T-helper 22 cell (primary cell): ENCODE measurements at places on chromosomes 6 and 20.
A peak's percentile ranks its signal among the peaks of the same experiment; 100 is the strongest.

DNA sequence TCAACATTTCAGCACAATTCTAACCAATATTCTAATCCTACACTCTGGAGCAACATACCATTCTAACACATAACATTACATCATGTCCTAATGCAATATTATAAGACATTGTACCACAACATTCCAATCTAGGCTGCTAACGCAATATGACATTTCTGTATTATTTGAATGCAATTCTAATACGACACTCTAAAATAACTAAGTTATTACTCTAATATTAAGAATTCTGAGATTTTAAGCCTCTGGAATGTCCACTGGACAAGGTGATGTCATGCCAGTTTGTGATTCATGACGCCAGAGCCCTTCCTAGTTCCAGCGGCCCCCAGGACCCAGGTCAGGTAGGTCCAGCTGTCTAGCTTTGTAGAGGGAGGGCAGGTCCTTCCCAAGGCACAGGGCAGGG, 69.7 kb upstream of the SIRPA start:
- no peak for DNase-seq

DNA sequence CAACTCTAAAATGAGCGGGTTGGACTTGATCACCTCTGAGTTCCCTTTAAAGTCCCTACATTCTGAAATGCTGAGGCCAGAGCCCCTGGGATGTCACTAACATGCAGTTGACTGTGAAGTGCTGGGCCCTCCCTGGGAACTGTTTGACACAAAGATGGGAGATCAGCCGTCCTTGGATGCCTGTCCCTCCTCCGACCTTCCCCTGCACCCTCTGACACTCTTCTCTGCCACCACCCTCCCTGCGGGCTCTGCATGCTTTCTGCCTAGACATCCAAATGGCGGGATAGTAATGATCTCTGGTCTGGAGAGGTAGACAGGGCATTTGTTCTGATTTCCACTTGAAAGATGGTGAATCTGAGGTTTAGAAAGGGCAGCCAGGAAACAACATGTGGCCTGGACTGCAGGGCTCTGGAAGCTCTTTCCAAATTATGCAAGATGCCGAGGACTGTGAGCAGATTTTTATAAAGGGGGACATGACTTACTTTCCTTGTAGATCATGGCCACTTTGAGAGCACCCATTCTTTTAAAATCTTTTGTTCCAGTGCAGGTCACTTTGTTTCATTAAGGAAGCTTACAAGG, 113.2 kb downstream of the ZDHHC14 start:
- no peak for DNase-seq

DNA sequence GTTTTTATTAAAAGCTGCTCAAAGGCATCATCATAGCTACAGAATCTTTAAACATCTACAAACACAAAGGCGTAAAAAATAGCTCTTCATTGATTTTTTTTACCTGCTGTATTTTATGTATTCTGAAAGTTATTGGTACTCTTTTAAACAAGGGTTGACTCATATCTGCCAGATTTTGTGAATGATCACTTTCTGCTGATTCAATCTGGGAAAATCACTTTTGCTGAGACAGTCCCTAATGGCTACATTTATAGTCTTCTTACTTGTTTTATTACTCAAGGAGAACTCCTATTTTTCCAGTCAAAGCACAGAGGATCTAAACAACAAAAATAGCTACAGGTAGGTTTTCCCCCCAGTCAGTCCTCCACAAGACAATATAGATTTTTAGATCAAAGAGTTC, 739.0 kb downstream of the CBLN4 start:
- no peak for DNase-seq

GRCh38 chr20:12053353-12053752, 135.7 kb downstream of the BTBD3 start:
- no peak for DNase-seq

DNA sequence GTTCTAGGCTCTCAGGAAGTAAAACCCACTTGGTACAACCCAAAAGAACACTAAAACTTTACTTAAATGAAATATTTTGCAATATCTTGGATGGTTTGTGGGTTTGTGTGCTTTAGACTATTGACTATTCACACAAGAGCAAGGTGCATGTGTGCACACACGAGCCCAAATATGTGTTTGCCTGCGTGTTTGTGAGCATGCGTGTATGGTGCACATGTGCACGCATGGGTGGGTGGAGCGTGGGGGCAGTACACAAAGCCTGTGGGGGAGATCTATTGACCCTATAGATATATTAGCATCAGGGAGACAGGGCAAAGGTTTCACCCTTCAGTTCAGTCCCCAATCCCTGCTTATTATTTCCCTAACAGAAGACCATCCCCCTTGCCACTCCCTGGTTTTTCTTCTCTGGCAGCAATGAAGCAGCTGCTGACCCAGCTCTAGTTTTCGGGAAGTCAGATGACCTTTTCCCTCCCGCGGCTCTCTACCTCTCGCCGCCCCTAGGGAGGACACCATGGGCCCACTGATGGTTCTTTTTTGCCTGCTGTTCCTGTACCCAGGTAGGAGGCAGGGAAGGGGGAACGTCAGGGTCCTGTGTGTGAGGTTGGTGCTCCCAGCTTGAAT, at the start of gene C2:
Gene C2 (plus strand): TSS at position 476 of the 621 bp plus-strand sequence. CDS start 36 bp downstream, at position 512.
- no peak for DNase-seq

GRCh38 chr6:41335943-41336342, 535 bp downstream of the NCR2 start:
- DNase-seq, result no peak

DNA sequence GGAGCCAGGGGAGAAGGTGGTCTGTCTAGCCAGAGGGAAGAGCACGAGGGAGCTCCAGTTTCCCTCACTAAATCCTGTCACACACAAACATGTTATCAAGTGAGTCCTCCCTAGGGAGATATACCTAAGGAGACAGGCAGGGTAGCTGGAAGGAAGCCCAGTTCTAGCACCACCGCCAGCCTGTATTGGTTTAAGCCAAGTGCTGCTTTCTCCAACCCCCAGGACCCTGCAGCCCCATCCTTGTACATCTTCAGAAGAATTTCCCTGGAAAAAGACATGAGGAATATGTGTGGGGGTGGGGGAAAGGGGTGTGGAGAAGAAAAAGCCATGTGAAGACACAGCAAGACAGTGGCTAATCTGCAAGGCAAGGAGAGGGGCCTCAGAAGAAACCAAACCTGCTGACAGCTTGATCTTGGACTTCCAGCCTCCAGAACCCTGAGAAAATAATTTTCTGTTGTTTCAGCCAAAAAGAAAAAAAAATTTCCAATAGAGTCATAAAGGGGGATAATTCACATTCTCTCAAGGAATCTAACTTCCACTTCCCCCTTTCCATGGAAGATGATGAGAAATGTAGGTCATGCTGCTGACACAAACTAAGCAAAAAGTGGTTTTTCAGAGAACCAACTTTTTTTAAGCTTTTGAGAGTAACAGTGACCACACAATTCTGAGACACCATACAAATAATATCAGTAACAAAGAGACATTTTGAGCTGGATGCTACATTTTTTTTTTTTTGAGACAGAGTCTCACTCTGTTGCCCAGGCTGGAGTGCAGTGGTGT, 103.2 kb upstream of the PRDM1 start:
- DNase-seq, result no peak

DNA sequence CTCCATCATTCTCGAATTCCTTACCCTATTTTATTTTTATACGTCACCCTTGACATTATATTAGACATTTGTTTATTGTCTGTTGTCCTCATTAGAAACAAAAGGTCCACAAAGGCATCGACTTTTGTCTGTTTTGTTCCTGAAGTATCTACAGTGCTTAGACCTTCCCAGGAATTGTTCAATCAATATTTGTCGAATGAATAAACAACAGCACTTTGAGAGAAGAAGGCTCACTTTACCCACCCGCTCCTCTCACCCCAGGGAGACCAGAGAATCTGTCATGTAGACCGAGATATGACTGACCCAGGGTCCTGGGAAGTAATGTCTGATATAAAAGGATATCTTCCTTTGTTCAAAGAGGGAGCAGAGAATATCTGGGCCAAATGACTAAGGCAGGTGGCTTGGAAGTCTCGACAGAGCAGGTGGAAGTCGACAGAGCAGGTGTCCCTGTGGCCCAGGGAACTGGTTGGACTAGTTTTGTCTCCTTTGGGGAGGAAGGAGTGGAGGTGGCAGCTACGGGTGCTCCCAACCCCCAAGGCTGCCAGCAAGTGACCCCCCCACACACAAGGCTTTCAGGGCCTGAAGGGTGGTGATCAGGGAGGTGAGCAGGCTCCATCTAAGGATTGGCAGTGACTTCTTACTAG, 14.8 kb upstream of the CHMP4B start:
- DNase-seq, result no peak

DNA sequence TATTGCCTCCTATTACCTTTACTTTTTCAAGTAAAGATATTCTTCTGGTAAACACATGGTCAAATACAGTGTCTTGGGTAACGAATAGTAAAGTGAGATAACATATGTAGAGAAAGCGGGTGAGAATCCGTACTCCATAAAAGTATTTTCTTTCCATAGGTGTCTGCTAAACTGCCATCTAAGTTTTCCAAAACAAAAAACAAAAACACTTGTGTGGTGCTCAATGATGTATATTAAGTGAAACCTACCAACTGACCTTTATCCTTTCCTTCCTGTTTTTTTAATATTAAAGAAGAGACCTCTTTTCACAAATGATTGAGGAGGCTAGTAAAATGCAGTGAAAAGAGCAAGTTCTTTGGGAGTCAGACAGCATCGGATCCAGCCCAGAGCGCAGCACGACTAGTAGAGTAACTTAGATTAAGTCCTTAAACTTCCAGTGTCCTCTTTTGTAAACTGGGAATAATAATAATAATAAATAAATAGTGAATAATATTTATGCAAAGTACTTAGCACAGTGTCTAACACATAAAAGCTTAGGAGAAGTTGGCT, 437 bp upstream of the CDKAL1 start:
- DNase-seq, result no peak

DNA sequence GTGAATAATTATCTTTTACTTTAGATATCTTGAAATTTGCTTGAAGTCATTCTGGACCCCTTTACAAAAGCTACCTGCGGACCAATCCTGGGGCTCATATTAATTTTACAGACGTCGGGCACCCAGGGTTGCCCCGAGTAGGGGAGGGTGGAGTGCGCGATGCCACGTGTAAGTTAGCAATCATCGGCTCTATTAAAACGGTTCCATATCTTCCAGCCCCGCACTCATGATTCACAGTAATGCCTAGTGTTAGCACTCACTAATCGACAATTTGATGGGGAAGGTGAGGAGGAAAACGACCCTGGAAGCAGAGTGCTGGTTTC, 34.9 kb upstream of the TCF21 start:
- DNase-seq, result no peak

GRCh38 chr6:3026791-3027626, 27.3 kb downstream of the NQO2 start:
- no peak for DNase-seq

- DNase-seq, result no peak
These were observed 80.9 kb downstream of the GJA1 start for GRCh38 chr6:121516331-121516730.

DNA sequence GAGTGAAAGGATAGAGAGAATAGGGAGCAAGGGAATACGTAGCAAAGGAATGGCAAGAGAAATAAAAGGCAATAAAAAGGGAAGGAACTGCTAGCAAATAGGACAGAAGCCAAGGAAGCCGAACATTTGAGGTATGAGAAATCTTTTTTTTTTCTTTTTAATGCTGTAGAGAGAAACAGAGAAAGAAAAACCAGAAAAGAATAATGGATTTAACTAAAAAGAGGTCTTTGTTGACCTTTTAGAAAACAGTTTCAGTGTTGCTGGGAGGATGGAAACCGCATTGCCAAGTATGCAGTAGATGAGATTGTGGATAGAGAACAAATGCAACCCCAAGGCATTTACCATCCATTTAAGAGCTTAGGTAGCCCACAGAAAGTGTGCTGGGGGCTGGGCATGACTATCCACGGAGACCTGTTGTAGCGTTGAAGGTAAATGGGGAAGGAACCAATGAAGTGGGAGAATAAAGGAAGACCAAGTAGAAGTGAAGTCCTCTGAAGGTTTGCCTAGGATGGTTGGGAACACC, 23.3 kb upstream of the C6orf62 start:
- DNase-seq, result no peak

- no peak for DNase-seq
These were observed 1.1 kb upstream of the SRSF12 start for GRCh38 chr6:89118931-89119330.

DNA sequence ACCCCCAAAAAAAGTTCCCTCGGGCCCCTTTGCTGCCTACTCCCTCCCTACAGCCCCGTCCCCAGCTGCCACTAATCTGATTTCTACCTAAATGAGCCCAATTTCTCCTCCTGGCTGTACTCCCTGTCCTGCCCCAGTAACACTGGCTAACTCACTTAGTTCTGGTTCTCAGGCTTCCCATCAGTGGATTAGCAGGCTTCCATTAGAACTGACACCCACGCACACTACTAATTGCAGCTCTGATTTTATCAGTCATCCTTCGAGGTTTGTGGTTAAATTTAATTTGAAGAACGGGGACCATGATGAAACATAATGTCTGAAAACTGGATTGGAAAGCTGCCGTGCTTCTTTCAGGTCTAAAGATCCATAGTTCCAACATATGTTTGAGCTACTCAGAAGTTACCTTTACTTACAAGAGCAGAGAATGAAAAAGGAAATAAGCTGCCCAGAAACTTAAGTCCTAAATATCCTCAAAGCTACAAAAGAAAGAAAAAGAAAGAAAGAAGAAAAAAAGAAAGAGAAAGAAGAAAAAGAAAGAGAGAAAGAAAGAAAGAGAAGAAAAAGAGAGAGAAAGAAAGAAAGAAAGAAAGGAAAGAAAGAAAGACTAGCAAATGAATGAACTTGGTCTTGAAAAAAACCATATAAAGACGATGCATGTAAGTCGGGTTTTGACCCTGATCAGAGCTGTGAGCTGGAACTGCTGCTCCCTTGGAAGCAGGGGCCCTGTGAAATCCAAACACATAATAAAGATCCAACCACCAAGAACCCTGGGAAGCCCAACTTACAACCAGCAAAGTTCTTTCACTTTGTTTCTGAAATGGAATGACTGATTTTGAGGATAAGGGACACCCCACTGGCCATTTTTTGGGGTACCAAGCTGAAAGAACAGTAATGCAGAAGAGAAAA, 51.7 kb downstream of the CNKSR3 start:
- DNase-seq, result no peak

- no peak for DNase-seq
These were observed 268.0 kb downstream of the LRFN2 start for GRCh38 chr6:40319124-40319523.

- peak; percentile 66 for DNase-seq
These were observed 18.7 kb downstream of the UQCC2 start for GRCh38 chr6:33692760-33693158.

DNA sequence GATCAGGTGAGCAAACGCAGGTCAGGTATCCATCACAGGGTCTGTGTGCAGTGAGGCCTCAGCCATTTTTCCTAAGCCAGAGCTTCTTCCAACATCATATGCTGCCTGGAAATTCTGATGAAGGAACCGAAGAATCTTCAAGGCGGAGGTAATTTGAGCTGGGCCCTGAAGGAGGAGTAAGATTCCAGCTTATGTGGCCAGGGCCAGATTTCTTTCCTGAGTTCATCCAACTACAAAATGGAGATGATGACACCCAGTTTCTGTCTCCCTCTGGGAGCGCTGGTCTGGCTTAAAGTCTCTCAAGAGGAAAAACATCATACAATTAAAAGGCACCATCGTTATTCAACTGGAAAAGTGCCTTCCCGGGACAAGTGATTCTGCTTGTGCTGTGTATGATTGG, 6.9 kb upstream of the MANBAL start:
- DNase-seq, result no peak
